NCI-H748 treated with DMSO at 0.1 percent for 48 hours (cell line): ENCODE measurements at places on chromosomes 6 and 20.

- no peak for DNase-seq
These were observed 91.0 kb upstream of the SNX9 start for GRCh38 chr6:157732007-157732406.

- DNase-seq: no peak
These were observed 147.1 kb upstream of the SASH1 start for GRCh38 chr6:148195511-148195910.

DNA sequence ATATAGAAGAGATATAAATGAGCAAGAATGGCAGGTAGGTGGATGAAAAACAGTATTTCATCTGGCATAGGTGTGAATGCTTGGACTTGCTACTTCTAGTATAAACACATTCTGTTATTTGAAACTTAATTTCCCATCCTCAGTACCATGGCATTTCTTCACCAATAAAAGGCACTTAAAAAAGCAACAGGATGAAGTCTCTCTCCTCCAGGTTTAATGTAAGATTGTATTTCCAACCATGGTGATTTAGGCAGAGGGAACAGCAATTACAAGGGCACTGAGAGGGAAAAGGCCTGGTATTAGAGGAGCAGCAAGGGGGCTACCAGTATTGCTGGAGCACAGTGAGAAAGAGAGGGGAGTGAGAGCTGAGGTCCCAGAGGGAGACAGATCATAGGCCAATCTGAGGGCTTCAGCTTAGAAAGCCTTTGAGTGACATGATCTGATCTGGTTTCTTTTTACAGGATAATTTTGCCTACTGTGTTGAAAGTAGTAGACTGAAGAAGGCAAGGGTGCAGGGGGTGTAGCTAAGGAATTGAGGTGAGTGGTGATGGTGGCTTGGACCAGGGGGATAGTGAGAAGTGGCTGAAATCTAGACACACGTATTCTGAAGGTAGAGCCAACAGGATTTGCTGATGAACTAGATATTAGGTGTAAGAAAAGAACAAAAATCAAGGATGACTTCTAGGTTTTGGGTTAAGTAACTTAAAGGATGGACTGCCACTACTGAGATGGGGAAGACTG lies 67.8 kb upstream of the SMIM29 start:
- DNase-seq: no peak

DNA sequence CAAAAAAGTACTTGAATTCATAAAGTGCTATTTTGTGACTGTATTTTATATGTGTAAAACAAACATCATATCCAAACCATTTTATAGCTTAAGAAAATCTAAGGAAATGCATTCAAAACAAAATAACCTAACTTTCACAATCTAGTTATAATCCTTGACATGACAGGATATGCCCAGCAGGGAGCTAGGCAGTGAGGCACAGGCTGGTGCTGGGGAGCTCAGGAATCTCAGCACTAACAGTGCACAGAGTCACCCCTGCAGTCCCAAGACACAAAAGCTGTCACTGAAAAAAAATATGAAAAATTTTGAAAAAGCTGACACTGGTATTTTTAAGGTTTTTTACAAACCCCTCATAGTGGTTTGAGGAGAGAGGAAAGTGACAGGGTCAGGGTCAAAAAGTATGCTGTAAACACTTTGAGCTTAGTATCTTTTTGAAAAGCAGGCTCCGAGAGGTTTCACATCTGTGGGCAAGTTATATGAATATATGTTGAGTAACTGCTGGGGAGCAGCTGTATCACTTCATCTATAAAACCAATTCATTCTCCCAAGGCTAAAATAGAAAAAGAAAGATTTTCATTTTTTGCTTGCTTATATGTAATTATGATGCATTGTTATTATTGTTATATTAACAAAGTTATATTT lies 24.1 kb downstream of the LGSN start:
- no peak for DNase-seq

DNA sequence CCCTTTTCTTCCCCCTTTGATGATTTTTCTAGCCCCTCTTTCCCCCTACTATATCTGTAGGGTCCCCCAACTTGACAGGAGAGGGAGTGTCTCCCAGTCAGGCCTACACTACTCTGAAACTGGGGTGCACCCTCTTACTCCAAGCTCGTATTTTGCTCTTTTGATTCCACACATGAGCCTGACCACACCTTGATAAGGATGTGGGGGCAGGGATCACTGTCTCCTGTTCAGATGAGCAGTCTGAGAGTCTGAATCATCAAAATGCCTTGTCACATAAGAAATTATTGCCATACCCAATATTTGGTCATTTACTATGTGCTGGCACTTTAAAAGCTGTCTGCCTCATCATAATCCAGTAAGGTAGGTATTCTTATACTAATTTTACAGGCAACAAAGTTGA lies 15.9 kb downstream of the PNPLA1 start:
- no peak for DNase-seq

DNA sequence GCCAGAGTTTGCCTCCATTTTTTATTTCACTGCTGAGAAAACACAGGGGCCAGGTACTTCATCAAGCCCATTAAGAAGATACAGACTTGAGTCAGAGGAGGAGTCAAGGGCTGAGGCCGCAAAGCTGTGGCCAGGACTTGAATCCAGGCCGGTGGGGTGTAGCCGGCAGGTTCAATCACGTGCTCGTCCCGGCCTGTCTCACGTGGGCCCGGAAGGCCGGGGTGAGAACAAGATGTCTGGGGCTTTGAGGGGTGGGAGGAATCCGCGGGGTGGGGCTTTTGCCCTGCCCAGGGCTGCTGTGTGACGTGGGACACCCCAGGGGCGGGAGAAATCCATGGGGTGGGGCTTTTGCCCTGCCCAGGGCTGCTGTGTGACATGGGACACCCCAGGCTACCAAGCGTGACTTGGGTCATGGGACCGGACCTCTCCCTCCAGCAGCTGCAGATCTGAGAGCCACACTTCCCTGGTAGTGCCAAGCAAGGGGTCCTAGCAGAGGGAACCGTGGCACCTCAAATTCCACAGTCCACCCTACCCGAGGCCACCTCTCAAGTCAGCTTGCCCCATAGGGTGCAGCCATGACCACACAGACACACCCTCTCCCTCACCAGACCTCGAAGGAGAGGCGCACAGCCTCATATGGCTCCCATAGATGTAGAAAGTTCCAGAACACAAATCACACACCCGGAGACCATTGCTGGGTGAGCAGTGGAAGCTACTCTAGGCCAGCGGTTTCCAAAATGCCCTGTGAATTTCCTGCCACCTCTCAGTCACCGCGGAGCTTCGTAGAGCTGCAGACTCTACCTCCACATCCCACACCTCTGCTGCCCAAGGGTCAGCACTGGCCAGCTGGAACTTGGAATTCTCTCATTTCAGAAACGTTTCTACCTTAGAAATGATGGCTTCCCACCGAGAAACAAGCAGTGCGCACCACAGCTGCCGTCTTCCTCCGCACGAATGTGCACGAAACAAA lies 156.1 kb downstream of the DLL1 start:
- DNase-seq: no peak

GRCh38 chr6:166611631-166612030 lies 15.4 kb downstream of the RPS6KA2 start:
- no peak for DNase-seq
